EH (cell line): ENCODE measurements at places on chromosomes 2 and 18.

DNA sequence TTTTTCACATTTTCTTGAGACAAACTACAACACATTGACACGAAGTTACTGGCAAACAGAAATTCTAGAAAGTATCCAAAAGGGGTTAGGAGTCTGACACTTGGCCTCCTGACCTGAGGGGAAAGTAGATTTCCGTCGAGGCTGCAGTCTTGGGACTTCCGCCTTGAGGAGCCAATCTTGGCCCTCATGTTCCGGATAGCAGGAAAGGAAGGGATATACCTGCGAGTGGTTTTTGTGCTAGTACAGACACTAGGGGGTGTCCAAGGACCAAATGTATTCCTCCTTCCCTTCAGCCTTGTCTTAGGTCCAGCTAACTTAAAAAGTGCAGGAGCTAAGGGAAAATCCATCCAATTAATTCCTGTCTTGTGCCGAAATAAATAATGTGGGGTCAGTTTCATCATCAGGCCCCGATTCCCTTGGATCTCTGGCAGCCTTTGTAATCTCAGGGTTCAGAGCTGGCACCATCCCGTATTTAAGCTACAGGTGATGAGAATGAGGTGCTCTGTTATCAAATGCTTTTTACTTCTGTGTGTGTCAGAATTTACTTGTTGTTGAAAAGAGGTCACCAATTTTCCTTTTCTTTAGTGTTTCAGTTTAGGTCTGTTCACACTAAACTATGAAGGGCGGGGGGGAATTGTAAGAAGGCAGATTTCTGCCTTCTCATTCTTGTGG lies 330.2 kb upstream of the FANCL start:
- peak; percentile 66 for DNase-seq

DNA sequence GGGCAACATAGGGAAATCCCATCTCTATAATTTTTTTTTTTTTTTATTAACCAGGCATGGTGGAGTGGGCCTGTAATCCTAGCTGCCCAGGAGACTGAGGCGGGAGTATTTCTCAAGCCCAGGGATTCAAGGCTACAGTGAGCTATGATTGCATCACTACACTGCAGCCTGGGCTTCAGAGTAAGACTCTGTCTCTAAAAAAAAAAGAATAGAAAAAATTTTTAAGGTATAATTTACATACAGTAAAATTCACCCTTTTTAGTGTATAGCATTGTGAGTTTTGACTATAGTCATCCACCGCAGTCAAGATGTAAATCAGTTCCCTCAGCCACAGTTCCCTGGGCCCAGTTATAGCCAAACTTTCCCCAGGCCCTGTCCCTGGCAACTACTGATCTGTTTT lies 57.1 kb upstream of the MSH6 start:
- DNase-seq = no peak

DNA sequence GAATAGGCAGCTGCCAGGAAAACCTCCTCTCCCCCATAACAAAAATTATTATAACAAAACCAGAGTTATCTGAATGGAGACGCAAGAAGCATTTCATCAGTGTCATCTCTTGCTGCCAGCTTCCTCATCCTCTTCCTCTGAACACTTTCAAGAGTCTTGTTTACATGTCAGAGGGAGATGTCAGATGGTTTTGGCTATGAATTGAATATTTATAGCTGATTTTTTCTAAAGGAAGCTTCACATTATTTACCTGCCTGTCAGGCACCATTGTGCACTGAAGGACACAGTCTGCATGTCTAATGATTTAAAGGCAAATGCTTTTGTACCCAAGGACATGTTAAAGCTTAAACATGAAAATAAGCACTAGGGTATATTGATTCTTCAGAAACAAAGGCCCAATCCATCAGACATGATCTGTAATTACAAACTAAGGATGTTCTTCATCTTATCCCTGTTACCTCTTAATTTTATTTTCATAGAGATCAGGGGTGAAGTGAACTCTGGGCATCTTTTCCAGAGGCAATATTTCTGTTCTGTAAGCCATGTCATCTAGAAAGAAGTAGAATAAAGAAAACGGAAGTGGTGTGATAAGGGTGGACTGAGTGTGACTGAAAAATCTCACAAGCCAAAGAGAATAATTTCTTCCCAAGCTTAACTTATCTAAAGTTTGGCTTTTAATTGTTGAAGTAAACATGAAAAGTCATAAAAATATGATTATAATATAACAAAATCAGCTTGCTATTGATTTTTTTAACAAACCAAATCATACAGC lies 168.7 kb downstream of the ANKRD44 start:
- DNase-seq = no peak

DNA sequence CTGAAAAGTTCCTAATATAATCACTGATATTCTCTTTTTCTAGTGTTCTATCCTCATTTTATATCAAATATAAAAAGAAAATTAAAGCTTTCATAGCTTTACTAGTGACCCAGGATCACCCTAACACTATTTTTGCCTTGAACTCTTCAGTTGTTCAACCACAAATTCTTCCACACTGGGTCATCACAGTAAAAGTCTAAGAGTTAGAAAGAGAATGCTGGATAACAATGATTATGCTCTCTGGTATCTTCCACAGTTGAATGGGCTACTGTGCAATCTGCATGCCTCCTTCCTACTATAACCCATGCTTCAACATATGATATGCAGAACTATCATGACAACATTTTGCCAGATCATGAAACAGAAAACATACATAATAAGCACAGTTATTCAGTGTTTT lies 32.3 kb downstream of the CHN1 start:
- DNase-seq = peak; percentile 94

- peak; percentile 59 for DNase-seq
Measured at GRCh38 chr2:151361674-151362370, 4.4 kb downstream of the TNFAIP6 start.

DNA sequence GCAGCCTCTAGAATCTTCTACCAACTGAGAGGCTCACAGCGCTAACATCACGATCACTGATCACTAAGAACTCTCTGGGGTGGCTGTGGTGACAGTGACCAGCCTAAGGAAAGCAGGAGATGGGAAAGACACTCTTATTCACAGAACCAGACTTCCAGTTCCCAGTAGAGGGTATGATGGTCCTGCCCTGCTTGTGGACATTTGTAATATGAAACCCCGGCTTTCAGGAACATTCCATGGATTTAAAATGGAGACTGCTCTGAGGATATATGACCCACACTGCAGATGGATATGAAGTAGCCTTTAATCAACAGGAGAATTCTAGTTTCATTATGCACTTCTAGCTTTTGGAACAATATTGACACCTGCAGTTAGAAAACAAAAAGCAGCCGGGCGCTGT lies 131.8 kb downstream of the AFF3 start:
- DNase-seq = peak; percentile 54

- DNase-seq = no peak
Measured at GRCh38 chr2:219663116-219663762, 35.8 kb downstream of the SLC4A3 start.

DNA sequence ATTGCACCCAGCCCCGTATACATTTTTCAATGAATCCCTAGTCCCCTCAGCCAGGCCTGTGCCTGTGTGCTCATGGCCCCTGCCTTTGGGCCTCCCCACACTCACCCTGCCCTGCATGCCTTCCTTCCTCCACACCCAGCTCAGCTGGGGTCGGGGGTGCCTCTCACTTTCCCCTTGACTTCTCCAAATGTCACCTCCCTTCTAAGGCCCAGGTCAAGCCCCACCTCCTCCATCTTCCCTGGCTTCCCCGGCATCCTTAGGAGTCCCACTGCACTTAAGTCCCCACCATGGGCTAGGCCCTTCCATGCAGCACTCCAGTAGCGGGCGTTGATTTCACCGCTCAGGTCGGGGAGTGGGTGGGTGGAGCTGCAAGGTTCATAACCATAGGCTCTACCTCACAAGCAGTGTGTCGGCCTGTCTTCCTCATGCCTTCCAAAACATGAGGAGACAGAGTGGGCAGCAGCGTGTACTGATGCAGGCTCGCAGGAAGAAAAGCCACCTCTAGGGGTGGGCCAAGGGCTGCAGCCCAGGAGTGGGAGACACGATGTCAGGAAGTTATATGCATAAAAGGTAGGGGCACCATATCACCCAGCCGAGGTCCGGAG lies 47.7 kb downstream of the DNMT3A start:
- no peak for DNase-seq

DNA sequence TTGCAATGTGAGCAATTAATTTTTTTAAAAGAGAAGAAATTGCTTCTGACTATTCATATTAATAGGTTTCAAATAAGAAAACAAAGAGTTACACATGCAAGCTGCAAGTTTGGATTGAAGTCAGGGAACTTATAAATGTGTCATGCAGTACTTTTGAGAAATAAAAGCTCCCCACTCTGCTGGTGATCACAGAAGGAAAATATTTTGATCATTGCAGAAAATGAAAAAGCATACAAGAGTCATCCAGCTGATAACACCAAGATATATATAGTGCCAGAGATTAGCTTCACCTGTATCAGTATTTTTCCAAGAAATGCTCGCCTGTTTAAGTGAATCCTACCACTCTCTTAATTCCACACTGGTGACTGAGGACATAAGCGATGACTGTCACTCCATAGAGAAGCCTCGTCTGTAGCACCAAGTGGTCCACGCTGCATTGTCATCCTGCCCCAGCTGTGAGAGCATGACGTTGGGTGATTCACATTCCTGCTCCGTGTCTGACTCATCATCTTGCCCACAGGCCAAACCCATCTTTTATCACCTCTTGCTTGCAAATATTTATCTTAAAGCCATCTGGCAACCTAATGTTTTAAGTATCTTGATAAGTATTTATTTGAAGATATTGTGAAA lies 178.0 kb downstream of the ASXL3 start:
- DNase-seq = peak; percentile 0

GRCh38 chr2:60966507-60967405 lies 50.8 kb upstream of the PEX13 start:
- no peak for DNase-seq

GRCh38 chr2:20159411-20160070 lies 65.4 kb downstream of the SDC1 start:
- peak; percentile 52 for DNase-seq

DNA sequence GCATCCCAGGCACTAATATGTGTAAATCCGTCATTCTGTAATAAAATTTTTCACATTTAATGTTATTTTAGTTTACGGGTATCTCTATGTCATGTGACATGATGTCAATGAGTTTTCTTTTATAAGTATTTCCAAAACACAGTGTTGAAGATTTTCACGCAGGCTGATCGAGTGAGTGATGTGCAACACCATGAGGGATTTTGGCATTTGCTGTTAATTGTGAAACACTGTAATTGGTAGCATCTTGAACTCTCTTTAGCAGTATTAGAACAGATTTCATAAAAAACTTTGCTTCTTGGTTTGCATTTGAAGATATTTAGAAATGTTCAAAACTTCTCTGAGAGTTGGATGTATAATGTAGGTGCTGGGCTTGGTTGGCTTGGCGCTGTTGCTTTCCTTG lies 35.5 kb downstream of the KCNE4 start:
- no peak for DNase-seq

- no peak for DNase-seq
Measured at GRCh38 chr18:55214969-55215368, 255.7 kb upstream of the CCDC68 start.

DNA sequence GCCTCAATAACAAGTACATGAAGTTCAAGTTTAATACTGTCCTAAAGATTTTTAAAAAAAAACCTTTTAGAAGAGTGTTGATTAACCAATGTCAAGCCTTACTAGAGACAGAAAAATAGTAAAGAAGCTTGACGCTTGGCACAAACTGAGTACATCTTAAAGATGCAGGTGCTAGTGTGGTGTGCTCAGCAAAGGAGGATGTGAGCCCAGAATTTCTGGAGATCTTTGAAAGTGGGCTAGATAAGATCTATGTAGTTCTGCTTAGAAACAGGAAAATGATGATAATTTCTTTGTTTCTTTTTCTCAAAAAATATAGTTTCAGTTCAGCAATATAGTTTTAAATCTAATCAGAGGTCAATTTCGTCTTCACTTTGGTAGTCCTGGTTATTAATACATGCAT lies 118.3 kb upstream of the KLHL14 start:
- no peak for DNase-seq

DNA sequence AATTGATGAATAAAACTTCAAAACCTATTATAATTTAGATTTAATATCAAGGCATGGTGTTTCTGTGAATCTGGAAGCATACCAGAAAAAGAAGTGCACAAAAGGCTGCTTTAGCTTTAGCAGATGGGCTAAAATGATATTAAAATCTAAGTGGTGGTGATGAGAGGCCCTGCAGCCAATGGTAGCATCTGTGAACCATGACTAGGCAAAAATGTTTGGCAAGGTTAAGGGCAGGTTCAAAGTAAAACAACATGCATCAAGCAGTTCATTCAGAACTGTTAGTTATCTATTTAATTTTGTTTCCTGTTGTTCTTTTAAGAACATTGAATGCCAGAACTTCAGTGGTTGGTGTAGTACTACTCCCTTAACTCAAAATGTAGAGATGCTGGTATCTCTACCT lies 1736.9 kb upstream of the CELF4 start:
- no peak for DNase-seq

DNA sequence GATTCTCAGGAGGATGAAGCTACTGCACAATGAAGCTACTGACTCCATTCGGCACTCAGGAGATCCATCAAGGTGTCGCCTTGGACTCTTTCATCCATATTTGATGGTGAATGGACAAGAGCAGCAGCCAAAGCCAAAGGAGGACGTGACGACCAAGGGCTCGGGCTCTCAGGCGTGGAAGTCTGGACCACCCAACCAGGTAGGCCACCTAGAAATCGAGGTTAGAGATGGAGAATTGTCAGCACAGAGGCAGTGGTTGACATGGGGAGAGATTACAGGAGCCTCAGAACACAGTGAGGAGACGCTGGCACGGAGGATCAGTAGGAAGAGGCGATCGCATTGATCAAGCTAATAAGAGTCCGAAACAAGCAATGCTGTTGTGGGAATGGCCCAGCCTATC lies 240.5 kb upstream of the ID2 start:
- DNase-seq = no peak

DNA sequence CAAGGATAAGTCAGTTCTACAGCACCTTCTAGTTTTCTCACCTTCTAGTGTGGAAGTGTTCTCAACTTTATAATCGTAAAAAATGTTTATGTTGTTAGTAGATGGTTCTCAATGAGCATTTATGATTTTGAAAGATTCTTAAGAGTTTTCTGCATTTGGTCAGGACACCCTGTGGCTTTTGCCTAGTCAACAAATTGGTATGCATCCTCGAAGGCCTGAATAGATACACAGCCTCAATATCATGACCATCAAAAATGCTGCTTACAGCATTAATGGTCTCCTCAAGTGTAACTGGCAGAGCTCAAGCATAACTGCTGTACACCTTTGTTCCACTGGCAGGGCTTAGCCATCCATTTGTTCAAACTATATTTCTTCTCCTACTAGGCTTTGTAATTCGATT lies 96.7 kb downstream of the CRACDL start:
- peak; percentile 61 for DNase-seq
